ENCODE measurements at places on chromosomes 2 and 18.
A peak's percentile ranks its signal among the peaks of the same experiment; 100 is the strongest.

DNA sequence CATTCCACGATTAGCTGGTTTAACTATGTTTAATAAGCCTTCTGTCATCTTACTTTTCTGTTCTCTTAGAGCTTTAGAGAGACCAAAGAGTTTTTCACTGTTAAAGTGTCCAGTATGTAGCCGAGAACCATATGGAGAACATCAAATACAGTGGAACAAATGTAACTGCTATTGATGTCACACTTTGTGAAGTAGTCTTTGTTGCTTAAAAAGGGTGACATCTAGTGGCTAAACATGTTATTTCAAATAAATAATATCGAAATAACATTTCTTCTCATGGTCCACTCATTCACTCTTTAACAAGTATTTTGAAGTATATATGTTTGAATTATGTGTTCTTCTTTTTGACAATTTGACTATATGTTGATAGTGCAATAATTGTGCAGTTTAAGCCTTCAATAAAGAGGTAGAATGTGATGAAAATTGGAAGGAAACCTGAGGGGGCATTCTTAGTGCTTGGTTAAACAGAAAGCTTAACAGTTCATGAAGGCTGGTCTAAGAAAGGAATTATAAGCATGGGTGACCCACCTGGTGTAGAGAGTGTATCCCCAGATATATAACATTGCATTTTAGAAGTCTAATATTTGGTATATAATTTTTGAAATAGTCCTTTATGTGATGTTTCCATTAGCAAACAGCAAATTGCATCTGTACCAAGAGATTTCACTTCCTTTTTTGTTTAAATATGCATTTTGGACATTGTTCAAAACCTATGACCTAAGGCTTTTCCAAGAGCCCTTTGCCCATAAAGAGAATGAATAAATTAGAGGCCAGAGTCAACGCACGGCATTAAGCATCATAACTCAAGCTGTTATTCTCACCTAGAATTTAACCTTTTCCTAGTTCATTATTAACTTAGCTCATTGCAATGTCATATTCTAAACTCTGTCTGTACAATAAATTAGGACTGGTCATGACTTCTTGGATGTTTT is 112.1 kb downstream of the KYNU start:
- DNase-seq = no peak

DNA sequence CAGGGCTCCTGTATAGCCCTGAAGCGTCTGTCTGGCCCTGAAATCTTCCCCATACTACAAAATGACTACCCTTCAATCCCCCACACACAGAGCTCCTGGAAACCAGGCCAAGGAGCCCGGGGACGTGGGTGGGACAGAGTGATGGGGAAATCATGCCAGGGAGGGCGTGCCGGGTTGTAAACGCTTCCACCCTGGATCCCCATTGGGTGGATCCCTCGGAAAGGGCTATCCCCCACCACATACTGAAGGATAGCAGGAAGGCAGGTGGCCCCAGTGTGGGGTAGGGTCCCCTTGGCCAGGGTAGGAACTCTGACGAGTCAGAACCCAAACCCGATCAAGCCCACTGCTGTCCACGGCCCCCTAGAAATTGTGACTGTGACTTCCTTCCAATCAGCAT is 91.7 kb downstream of the INHBB start:
- DNase-seq = no peak

DNA sequence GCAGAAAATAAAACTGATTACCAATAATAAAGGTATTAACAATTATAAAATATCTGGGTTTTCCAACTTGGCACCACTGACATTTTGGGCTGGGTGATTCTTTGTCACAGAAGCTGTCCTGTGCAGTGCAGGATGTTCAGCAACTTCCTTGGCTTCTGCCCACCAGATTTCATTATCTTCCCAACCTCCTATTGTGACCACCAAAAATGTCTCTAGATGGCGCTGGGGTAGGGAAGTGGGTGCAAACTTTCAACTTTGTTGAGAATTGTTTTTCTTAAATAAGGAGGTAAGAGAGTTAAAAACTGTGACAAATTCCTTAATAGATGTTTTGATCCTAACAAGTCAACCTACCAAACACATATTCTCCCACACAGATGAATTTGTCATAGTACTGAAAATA is 90.1 kb downstream of the GAREM1 start:
- no peak for DNase-seq

- no peak for DNase-seq
These were observed 169.1 kb downstream of the LAMA1 start for GRCh38 chr18:6948281-6949055.

GRCh38 chr2:237723602-237724001 is 75.0 kb upstream of the RBM44 start:
- no peak for DNase-seq

DNA sequence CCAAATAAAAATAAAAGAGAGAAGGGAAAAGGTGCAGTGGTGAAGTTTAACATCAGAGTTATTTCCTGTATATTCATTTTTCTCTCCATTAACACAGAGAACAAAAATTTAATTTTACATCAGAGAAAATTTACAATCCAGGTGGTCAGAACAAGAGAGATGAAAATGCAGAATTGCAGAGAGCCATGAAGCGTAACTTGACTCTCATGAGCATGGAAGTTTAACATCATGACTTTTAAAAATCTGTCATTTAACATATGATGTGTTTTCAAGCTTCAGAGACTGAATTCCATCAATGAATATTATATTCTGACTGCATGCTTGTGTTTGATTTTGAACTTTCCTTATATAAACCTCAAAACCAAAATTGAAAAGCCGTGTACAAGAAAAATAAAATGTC is 79.3 kb upstream of the ZNF397 start:
- no peak for DNase-seq

DNA sequence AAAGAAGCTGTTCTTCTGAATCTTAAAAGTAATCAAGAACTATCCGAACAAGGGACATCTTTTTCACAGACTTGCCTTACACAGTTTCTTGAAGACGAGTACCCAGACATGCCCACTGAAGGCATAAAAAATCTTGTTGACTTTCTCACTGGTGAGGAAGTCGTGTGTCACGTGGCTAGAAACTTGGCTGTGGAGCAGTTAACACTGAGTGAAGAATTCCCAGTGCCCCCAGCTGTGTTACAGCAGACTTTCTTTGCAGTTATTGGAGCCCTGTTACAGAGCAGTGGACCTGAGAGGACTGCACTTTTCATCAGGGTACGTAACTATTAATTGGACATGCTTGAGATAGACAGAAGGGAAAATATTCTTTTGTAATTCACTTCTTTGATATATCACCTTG is 2.4 kb downstream of the MRPL44 start:
- DNase-seq = no peak

DNA sequence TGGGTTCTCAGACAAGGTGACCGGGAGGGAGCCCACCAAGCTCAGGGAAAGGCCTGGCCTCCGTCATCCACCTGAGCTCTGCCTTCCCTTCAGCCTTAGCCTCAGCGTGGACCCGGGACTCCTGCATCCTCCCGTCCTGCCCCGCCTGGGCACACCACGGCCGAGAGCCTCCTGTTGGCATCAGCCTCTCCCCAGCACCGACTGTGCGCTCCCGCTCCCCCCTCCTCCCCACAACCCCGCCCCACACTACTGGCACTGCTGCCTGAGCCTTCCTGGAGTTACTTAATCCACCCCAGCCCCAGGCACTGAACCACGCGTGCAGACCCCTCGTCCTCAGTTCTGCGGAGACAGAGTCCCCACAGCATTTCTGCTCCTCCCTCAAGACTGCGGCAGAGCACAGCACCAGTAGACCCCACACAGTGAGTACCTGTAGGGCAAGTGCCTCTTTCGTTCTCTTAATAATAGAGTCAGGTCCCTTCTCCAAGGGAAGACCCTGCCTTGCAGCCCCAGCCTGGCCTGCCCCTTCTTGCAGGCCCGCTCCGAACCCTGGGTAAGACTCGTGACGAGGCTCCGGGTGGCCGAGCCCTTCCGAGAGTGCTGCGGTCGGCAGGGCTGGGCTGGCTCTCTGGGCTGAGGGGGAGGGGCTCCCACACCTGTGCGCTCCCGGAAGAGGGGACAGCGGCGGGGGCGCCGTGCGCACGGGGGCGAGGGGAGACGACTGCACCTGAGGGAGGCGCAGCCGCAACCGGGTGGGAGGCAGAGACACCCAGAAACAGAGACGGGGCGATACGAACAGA is at the start of gene AMER3:
Gene AMER3, plus strand, starts transcription at position 285 of the 797 bp plus-strand sequence. CDS start 6,533 bp downstream, outside the sequence.
- no peak for DNase-seq

- peak; percentile 19 for DNase-seq
These were observed 399.8 kb downstream of the TMEM182 start for GRCh38 chr2:103161456-103162289.

GRCh38 chr2:19347619-19348562 is 10.5 kb downstream of the OSR1 start:
- peak; percentile 93 for DNase-seq

GRCh38 chr2:28098501-28099225 is 208.1 kb downstream of the BABAM2 start:
- no peak for DNase-seq

DNA sequence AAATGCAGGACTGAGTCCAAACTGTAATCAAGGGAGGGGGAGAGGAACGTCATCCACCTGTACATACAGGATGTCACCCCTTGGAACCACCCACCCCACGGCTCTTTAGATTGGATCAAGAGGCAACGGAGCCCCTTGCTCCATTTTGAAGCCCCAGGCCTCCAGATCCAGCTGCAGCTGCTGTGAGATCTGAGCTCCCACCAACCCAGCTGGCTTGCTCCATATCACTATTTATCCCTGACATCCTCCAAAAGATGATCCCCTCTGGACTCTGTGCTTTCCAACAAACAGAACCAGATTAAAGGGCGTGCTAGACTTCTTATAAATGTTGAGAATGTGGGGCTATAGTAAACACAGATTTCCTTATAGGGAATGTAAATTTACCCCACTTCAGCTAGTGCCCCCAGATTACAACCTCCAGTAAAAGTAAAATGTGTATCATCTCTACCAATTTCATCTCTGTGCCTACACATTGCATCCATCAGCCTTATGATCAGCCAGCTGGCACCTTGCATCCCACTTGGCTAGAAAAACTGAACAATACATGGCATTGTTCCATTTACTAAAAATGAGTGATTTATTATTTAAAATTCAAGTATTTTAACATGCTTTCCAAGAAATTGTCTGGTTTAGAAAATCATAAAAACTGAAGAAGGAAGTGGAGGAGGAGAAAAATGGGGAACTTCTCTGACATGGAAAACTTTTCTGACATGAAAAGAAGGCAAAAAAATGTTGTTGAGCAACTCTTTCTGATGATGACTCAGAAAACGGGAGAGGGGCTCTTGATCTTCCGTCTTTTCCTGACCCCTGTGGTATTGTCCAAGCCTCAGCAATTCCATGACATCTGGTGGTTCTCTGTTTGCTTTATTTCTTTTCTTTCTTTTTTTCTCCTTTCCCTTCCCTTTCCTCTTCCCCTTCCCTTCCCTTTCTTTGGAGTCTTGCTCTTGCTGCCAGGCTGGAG is 262.6 kb upstream of the THUMPD2 start:
- DNase-seq = no peak

GRCh38 chr2:179525340-179525739 is 260.7 kb upstream of the SESTD1 start:
- DNase-seq = no peak

- no peak for DNase-seq
These were observed 1.6 kb upstream of the LRRFIP1 start for GRCh38 chr2:237625777-237626176.

DNA sequence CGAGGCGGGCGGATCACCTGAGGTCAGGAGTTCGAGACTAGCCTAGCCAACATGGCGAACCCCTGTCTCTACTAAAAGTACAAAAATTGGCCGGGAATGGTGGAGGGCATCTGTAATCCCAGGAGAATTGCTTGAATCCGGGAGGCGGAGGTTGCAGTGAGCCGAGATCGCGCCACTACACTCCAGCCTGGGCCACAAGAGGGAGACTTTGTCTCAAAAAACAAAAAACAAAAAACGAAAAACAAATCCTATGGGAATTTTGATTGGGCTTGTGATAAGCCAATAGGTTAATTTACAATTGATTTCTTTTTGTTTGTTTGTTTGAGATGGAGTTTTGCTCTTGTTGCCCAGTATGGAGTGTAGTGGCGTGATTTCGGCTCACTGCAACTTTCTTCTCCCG is 24.2 kb upstream of the TOGARAM2 start:
- DNase-seq = no peak

DNA sequence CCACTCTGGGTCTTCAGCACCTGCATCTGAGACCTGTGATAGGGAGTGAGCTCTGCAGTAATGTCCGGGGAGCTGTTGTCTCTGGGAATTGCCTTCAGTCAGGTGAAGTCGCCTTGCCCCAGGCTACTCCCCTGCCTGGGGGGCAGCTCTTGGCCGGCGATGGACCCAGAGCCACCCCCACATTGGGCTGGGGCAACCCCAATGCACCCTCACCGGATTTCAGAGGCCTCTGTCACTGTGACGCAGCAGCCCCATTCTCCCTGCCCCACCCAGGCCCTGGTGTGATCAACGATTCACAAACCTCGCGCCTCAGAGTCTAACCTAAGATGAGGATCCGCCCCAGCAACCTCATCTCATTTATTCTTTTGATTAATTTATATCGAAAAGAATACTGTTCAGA is 303.6 kb downstream of the NDUFA10 start:
- DNase-seq = no peak

DNA sequence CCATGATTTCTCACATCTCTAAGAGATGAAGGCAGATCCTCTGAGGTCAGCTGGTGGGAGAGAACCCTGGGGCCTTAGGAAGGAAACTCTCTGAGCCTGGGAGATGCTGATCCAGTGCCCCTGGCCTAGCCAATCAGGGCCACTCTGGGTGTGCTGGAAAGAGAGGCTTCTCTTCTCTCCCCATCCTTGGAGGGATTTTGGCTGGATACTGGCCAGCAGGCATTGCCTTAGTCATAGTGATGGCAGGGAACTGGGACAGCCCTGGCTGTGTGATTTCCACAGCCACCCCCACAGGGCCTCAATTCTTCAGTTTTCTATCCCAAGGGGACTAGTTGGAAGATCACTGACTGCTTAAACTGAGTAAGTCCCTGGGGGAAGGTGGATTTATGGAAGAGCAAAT is 26.6 kb upstream of the PLB1 start:
- no peak for DNase-seq

DNA sequence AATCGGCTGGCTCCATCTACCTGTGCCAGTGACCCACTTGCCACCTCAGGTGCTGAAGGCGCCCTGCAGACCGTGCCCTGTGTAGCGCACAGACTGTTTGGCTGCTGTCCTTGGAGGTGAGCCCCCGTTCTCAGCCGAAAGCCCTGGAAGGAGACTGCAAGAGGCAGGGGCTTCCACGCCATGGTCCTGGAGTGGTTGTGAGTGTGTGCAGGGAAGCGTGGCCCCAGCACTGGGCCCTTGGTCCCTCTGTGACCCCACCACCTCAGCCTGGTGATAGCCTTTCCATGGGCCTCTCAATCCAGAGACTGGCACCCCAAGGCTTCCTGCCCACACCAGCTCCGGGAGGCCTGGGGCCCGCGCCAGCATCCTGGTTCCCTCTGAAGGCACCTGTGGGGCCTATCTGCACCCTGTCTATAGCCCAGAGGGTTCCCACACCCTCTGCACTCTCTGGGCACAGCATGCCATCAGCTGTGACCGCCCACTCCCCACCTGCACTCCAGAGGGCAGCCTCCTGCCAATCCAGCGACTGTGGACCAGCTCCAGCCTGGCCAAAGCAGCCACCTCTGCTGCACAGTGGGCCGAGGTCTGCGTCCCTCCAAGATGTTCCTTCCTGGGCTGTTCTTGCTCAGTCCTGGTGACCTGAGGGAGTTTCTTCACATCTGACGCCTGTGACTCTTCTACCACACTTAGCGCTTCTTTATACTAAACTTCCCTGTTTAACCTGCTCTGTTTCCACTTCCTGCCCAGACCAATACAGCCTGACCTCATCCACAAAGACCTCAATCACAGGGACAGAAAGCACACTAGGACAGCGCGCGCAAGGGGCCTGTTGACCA is 109.5 kb downstream of the EIPR1 start:
- no peak for DNase-seq

All from GM12892 (cell line).